ENCODE measurements at places on chromosomes 1 and 21. TPM values are rescaled to one million over a fixed set of nuclear protein-coding genes. Genes with fewer than 3 reads are reported as not detected.

PROK1 gene
- 6.8 TPM for polyA plus RNA-seq

ADORA1 gene
- polyA plus RNA-seq, result 1.8 TPM

P3R3URF gene
- not detected for polyA plus RNA-seq

SAMD13 gene
- polyA plus RNA-seq, result 0.41 TPM

OPN3 gene
- polyA plus RNA-seq, result 5.3 TPM

RGSL1 gene
- polyA plus RNA-seq, result not detected

PGBD5 gene
- 0.66 TPM for polyA plus RNA-seq

EPHB2 gene
- polyA plus RNA-seq, result 0.15 TPM

C8A gene
- not detected for polyA plus RNA-seq

AGMAT gene
- not detected for polyA plus RNA-seq

CHIT1 gene
- polyA plus RNA-seq, result not detected

ILDR2 gene
- 0.80 TPM for polyA plus RNA-seq

ETNK2 gene
- polyA plus RNA-seq, result 1.1 TPM

ATP6V1G3 gene
- polyA plus RNA-seq, result not detected

ANKRD65 gene
- polyA plus RNA-seq, result 1.2 TPM

RGS1 gene
- polyA plus RNA-seq, result 0.95 TPM

SLAMF9 gene
- 0.13 TPM for polyA plus RNA-seq

- no peak for DNase-seq
Observed at GRCh38 chr1:210394281-210394821, 65.6 kb downstream of the HHAT start.

GRCh38 chr1:197471248-197471985 is 203.4 kb downstream of the CRB1 start:
- no peak for DNase-seq

GRCh38 chr1:7501084-7501491 is 270.0 kb upstream of the VAMP3 start:
- no peak for DNase-seq

GRCh38 chr21:16912075-16912474 is 600.8 kb upstream of the CXADR start:
- no peak for DNase-seq

GRCh38 chr1:42006836-42007235 is 88.1 kb upstream of the HIVEP3 start:
- DNase-seq, result no peak

GRCh38 chr21:33386222-33386784 is 16.9 kb upstream of the IFNGR2 start:
- no peak for DNase-seq

GRCh38 chr1:99264201-99265021 is at the start of gene PLPPR4:
Gene PLPPR4, plus strand, starts transcription at chr1:99264492. Its CDS starts 102 bp downstream, at chr1:99264594.
- DNase-seq, result peak; percentile 56

DNA sequence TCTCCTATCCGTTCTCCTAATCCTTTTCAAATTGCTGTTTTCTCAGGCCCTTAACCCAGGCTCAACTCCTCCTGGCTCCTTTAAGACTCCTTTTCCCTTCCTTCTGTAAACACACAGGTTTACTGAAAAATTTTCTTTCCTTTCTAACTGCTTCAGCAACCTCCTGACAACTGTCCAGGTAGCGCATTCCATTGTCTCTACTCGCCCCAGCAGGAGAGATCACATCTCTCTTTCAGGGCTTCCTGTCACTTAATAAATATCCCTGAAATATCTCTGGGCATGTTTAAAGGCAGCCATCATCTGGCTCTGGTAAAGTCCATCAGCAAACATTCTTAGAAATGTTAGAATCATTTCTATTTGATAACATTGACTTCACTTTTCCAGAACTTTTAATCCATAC is 211.2 kb upstream of the PTBP2 start:
- no peak for DNase-seq

DNA sequence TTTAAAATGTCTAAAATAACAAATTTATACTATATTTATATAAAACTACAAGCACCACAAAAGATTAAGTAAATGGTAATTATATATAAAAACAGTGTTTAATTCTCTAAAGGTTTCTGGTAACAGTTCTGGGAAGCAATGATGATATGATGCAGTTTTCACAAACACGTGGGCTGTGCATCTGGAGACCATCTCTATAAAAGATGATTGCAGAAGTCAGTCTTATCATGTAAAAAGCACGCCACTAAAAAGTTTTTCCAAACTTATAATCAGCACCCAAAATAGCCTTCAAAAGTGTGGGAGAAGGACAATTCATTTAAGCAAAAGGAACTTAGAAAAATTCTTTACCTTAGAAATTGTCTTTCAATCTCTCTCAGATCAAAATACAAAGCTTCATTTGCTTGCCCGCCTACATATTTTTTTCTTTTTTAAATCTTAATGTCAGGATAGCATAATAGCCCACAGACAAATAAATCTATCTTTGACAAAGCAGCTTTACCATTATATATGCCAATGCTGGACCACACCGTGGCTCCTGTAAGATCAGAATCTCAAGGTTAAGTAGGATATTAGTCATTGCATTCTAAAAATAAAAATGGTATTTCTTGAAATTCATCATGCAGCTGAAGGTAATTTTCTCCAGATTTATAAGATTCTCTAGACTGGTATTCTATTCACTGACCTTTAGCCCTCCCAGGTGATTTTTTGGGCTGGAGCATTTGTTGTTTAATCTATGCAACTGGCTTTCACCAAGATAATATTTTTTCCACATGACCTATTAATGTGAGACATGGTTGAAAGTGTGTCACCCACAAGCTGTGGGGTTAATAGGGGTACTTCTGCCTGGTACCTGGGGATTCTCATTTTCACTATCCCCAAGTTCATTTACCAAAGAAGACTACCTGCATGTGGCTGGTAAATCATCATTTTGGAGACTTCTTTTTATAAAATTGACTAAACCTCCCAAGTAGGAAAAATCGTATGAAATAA is 189.6 kb upstream of the ST6GALNAC5 start:
- no peak for DNase-seq

GRCh38 chr1:15618655-15619525 is 1.6 kb downstream of the DDI2 start:
- no peak for DNase-seq

- no peak for DNase-seq
Observed at GRCh38 chr1:233607252-233608119, 6.4 kb upstream of the KCNK1 start.

DNA sequence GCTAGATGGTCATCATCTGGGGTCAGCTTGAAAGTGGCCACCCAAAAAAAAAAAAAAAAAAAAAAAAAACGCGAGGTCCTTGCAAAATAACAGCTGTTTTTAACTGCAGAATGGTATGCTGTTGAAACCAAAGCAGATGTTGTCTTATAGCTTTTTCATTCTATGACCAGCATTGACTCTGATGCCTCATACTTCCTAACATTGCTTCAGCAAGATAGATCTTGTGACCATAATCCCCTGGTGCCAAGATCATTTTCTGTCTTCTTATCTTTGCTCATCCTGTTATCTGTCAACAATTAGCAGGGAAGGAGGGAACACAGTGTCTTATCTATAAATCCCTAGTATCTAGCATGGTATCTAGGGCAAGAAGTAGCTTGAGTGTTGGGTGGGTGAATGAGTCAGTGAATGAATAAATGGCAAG is 181.5 kb downstream of the PLPP3 start:
- no peak for DNase-seq

DNA sequence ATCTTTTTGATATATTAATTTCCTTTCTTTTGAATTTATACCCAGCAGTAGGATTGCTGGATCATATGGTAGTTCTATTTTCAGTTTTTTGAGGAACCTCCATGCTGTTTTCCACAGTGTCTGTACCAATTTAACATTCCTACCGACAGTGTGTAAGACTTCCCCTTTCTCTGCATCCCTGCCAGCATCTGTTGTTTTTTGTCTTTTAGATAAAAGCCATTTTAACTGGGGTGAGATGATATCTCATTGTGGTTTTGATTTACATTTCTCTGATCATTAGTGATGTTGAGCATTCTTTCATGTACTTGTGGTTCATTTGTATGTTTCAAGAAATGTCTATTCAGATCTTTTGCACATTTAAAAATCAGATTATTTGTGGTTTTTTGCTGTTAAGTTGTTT is 62.4 kb upstream of the STUM start:
- no peak for DNase-seq

- DNase-seq, result no peak
Observed at GRCh38 chr1:41718497-41718896, 200.2 kb downstream of the HIVEP3 start.

DNA sequence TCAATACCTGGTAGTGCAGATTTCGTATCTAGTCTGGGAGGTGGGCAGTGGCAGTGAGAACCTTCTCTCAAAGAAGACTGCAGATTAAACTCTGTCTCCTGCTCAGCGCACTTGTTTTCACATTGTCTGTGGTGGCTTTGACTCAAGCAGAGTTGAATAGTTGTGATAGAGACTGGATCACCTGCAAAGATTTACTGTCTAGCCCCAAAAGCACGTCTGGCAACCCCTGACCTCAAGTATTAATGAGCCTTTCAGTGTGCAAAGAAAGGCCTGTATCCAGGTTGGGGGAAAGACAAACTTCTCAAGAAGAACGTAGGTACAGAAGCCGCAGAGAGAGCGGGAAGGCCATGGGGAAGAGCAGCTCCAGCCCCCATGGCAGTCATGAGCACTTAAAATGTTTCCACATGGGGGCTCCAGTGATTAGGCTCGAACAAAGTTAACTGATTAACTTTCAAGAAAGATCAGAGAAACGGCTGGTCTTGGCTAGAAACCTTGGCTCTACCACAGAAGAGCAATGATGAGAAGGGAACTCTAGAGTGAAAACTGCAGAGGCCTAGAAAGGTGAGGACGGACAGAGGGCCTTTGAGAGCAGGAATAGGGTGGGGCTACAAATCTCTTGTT is 15.2 kb downstream of the HENMT1 start:
- DNase-seq, result no peak

GRCh38 chr1:152162792-152163463 is 3.9 kb upstream of the RPTN start:
- no peak for DNase-seq

- DNase-seq, result no peak
Observed at GRCh38 chr1:239293350-239294110, 92.8 kb upstream of the CHRM3 start.

- no peak for DNase-seq
Observed at GRCh38 chr1:41320895-41321676, 40.1 kb upstream of the FOXO6 start.

- DNase-seq, result no peak
Observed at GRCh38 chr1:95041491-95042165, 31.1 kb downstream of the ALG14 start.
